Fibroblast of the aortic adventitia (primary cell): ENCODE measurements at places on chromosomes 2 and 18. TPM values are rescaled to one million over a fixed set of nuclear protein-coding genes. Genes with fewer than 3 reads are reported as not detected.

Gene GATA6
- 22.5 and 34.0 TPM in 2 replicates for total RNA-seq

DNA sequence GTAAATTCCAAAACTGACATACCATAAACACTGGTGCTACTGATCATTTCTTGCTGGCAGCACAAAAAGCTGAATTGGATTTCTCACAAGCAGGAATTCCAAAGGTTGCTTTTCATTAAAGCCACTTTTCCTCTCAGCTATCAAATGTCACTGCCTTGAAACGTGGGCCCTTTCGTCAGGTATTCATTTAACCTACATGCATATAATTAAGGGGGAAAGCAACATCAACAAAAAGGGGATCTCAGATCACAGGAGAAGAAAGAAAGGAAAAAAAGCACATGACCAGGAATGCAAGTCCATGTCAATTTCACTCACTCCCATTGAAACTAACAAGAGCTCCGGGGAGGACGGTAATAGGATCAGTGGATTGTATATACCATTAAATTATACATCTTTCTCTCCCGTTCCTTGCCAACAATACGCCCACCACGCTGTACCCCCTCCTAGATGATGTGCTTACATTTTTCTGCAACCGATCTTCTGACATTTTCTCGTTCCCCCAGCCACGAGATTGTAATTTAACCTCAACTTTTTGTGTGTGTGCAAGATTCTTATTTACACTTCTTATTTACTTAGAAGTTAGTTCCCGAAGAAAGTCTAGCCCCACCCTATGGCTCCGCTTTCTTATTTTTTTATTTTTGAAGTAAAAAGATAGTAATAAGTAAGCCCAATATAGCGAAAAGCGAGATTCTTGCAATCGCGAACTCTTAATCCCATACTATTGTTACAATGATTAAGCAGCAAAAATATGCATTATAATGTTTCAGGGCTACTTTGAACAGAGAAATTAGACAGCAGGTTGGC, 725 bp downstream of the FIGN start:
- DNase-seq: peak; percentile 57

GRCh38 chr2:186702006-186702405, 8.1 kb downstream of the FAM171B start:
- no peak for DNase-seq

- peak; percentile 42 for DNase-seq
These were observed 1.1 kb downstream of the NIFK start for GRCh38 chr2:121735518-121736074.

DNA sequence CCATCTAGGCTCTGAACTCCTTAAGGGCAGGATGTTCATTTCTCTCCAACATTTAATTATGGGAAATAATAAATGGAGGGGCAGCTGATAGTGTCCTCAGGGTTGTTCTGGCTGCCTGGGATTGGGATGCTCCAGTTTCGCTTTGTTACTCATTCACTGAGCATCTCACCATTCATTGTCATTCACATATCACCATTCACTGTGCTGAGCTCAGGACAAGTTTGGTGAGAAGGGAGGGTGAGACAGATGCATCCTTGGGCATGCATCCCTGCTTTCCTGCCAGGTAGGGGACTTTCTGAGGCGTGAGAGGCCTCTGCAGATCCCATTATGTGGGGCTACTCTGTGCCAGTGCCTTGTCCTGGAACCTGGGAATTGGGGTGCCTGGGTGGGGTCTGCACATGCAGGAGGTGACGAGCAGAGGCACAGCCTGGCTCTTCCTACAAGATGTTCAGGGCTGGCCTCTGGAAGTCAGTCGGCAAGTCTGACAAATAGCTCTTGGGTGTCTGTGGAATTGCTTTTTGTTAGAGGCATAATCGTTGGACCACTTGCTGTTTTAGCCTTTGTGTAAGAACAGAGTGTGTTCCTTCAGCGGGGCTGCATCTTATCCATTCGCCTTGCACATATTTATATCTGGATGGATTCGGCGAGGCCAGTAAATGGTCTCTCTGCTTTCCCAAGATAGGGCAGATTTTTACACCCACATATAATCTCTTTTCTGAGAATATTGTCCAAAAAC, 323.2 kb upstream of the THSD7B start:
- no peak for DNase-seq

DNA sequence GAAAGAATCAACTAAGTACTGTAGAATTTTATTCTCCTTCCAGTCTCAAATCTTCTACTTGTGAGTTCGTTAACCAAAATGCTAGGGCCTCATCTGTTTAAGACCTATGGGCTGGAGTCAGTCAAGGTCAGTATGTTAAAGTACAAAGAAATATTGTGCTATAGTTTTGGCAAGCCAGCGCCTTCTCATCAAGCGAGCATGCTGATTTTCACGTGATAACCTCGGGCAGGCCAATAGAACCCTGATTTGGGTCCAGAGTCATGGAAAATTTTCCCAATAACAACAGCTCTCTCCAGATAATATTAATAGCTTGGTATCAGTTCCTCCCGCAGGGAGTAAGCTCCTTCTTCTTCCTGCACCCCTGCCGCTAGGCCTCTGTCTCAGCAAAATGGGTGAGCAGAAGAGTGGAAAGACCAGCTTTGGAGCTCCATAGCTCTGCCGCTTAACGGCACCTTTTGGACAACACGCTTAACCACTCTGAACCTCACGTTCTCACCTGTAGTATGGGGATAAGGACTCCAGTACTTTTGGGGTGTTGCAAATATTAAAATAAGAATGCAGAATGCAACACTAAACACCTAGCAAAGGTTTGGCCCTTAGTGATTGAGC, 11.7 kb downstream of the CABLES1 start:
- no peak for DNase-seq
